Calu3 (cell line): ENCODE measurements at places on chromosomes 6 and 20. TPM values are rescaled to one million over a fixed set of nuclear protein-coding genes. Genes with fewer than 3 reads are reported as not detected.

Gene UBR2
- 32.4 and 32.9 TPM in 2 replicates for total RNA-seq

DNA sequence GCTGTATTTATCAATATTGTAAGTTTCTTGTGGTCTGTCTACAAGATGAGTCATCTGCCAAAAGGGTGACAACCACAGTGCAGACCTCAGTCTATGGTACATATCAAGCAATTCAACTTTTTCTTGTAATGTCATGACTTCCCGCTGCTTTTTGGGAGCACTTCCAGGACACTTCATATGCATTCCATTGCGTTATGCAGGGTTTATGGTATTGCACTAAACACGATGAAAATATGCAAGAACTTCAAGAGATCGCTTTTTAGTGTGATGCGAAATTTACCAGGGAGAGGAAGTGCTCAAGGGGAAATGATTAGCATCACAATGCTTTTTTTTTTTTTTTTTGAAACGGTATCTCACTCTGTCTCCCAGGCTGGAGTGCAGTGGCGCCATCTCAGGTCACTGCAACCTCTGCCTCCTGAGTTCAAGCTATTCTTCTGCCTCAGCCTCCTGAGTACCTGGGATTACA is 166.5 kb downstream of the TFAP2A start:
- no peak overlapping the region for H3K4me3 ChIP-seq
- H3K4me1 ChIP-seq, result no peaks in the 10 kb centered on the region
- DNase-seq, result no peak
- H3K27ac ChIP-seq, result no peak overlapping the region
- H3K36me3 ChIP-seq, result no peaks in the 10 kb centered on the region

DNA sequence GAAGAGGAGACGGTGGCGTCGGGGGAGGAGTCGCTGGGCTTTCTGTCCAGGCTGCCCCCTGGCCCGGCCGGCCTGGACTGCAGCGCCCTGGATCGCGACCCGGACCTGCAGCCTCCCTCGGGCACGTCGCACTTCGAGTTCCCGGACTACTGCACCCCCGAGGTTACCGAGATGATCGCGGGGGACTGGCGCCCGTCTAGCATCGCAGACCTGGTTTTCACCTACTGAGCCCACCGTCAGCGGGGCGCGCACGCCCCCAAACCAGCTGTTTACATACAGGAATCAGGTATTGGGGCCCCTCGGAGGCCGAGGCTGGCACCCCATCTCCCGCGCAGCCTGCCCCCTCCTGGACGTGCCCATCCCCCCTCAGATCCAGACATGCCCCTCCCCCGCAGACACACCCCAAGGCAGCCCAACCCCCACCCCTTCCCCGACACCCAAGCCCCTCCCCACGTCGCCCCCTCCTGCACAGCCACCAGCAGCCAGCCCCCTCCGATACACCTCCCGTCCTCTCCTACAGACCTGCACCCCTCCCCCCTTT is 1.4 kb downstream of the SOX12 start:
- no peaks in the 10 kb centered on the region for H3K27me3 ChIP-seq
- peak overlapping the region; percentile 74 for H3K4me3 ChIP-seq
- peak overlapping the region; percentile 33 for H3K27ac ChIP-seq
- H3K36me3 ChIP-seq, result peaks cover 54% of the 10 kb centered on the region
- peak; percentile 33 for DNase-seq
- peaks cover 13% of the 10 kb centered on the region for H3K4me1 ChIP-seq

Gene TRIM10
- 1.8 and 2.7 TPM in 2 replicates for total RNA-seq

DNA sequence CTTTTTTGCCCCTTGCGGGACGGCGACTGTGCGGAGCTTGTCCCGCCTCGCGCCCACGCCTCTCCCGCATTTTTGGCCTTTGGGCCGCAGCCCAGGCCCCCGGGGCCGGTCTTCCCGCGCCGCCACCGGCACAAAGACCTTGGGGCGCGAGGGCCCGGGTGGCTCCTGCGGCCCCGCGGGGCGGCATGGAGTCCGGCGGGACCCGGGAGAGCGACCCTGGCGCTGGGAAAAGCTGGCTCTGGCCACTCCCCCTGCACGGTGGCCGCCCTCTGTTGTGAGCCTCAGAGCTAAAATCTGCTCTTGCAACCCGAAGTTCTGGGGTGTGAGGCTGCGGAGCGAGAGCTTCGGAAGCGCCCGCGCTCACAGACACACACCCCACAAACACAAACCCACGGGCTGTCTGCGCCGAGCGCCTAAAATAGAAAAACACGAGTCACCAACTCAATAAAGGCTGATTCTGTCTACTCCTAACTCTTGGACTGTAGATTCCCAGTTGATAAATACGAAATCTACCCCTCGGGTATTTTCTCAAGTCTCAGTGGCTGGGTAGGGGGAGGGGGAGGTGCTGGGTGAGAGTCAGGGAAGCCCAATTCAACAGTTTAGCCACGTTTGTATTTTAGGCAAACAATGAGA is 496 bp upstream of the BEND3 start:
- no peaks in the 10 kb centered on the region for H3K4me1 ChIP-seq
- peak overlapping the region; percentile 69 for H3K4me3 ChIP-seq
- no peaks in the 10 kb centered on the region for H3K27me3 ChIP-seq
- DNase-seq, result peak; percentile 77

Gene BMP2
- 4.5 and 5.6 TPM in 2 replicates for total RNA-seq

DNA sequence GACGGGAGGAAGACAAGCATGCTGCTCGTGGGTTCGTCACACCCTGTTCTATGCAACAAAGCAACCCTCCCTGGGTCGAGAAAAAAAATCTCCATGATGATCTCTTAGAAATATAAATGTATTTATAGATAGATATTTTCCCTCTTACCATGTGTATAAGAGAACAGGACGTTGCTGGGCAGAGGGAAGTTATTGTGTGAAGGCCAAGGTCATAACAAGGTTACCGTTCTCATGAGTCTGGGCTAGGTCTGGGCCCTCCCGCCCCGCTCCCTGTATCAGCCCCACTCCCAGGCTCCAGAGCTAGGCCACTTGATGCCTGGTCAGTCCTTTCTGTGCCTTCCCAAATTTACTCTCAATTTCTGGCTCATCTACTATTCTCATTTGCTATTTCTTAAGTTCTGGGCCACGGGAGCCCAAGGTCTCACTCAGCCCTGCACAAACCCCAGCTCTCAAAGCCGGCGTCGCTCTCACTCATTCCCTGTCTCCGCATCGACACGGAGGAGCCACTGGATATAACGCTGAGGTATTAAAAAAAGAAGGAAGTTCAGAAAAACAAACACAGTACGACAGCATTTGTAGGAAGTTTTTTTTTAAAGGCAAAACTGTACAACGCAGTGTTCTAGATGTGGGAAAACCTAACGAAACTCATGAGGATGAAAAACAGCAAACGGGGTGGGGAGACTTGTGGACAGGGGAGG is 96.8 kb downstream of the PSMG4 start:
- H3K27ac ChIP-seq, result peak overlapping the region; percentile 72
- no peak for DNase-seq
- peaks cover 7% of the 10 kb centered on the region for H3K36me3 ChIP-seq
- peaks cover 8% of the 10 kb centered on the region for H3K4me1 ChIP-seq
- peaks cover 8% of the 10 kb centered on the region for H3K27me3 ChIP-seq

DNA sequence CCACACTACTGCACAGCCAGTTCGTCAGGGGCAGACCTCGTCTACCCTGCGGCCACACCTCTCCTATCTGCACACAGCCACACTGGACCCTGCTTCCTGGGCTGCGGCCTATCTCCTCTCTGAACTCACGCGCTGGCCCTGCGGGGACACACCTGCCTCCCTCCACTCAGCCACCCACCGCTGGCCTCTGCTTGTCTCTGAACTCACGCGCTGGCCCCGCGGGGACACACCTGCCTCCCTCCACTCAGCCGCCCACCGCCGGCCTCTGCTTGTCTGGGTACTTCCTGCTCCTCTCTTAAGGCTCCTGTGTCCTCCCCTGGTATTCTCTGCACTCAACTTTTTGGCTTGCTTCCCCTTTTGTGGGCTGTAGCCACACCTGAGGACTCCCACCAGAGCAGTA is 52.3 kb downstream of the HUS1B start:
- no peaks in the 10 kb centered on the region for H3K36me3 ChIP-seq
- no peaks in the 10 kb centered on the region for H3K4me1 ChIP-seq
- H3K4me3 ChIP-seq, result no peak overlapping the region
- no peak overlapping the region for H3K27ac ChIP-seq
- no peaks in the 10 kb centered on the region for H3K27me3 ChIP-seq

- H3K36me3 ChIP-seq, result no peaks in the 10 kb centered on the region
- DNase-seq, result no peak
- H3K4me1 ChIP-seq, result no peaks in the 10 kb centered on the region
- no peak overlapping the region for H3K27ac ChIP-seq
Observed at GRCh38 chr6:48113130-48113529, 2.1 kb upstream of the PTCHD4 start.

GRCh38 chr6:45450132-45450531 is 72.4 kb upstream of the SUPT3H start:
- H3K36me3 ChIP-seq, result peaks cover 7% of the 10 kb centered on the region
- H3K4me3 ChIP-seq, result no peak overlapping the region
- H3K27ac ChIP-seq, result no peak overlapping the region
- no peaks in the 10 kb centered on the region for H3K27me3 ChIP-seq
- DNase-seq, result no peak

DNA sequence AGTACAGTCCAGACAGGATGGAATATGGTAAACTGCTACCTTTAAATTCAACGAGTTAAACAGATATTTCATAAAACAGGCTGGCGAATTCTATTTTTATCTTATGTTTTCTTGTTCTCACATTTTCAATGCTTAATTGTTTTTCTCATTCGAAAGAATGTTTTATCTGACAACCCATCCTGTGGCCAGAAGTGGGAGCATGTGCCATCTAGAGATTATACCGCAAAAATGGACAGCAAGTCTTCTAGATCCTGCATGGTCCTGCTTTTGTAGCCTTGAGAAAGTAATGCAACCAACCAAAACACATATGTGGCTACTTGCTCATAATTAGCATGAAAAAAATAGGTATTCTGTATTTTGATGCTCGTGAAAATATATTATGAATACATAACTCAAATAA is 30.7 kb downstream of the TUBB2B start:
- H3K36me3 ChIP-seq, result no peaks in the 10 kb centered on the region
- DNase-seq, result no peak
- no peak overlapping the region for H3K4me3 ChIP-seq

DNA sequence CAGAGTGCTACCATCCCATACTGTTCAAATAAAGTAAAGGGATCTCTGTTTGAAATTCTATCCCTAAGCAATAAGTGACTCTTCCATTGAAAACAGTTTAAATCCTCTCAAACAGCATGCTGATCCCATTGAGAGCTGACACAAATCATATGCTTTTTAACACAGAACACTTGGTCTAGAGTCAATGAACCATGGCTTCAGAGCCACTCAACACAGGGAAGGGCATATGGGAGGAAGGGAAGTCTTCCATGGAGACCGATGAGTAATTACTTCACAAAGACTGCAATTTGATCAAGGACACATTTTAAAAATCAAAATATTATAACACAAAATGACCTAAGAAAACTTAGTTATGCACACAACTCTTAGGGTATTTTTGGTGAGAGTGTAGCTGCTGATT is 1073.0 kb upstream of the MAP3K7 start:
- no peak overlapping the region for H3K27ac ChIP-seq
- DNase-seq, result no peak
- no peaks in the 10 kb centered on the region for H3K4me1 ChIP-seq
- H3K36me3 ChIP-seq, result no peaks in the 10 kb centered on the region
- no peak overlapping the region for H3K4me3 ChIP-seq

Gene ZBP1
- total RNA-seq, result 2.9 and 12.5 TPM in 2 replicates
